Activated CD4-positive, alpha-beta T cell treated with anti-CD3 and anti-CD28 coated beads for 36 hours (primary cell): ENCODE measurements at places on chromosomes 6 and 20. TPM values are rescaled to one million over a fixed set of nuclear protein-coding genes. Genes with fewer than 3 reads are reported as not detected.

DNA sequence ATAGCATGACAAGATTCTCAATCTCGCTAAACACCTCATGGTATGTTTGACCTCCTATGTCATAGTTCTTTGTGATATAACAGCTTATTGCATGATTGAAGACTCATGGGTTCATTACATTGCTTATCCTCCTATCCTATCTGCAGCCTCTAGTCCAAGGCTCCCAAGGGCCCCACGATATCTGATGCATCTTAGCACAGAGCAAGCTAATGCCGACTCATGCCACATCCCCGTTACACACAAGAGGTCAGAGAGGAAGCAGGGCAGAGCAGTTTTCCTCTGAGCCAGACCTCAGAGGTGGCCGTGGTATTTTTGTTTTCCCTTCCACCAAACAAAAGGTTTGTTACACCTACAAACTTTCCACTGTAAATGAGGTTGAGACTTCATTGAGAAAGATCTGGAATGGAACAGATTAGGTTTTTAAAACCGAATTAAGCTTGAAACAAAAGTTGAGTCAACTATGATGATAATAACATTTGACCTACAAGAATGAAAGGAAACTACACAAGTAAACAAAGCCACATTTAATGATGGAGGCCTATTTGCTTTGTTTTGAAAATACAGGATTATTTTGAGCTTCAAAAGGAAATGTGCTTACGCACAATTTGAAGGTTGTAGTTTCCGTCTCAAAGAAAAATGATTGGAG lies 133.9 kb upstream of the MYLIP start:
- peaks cover 8% of the 10 kb centered on the region for H3K4me1 ChIP-seq
- H3K36me3 ChIP-seq = no peaks in the 10 kb centered on the region
- H3K4me3 ChIP-seq = no peak overlapping the region

- DNase-seq = no peak
- H3K27me3 ChIP-seq = no peaks in the 10 kb centered on the region
- peaks cover 31% of the 10 kb centered on the region for H3K36me3 ChIP-seq
- no peak overlapping the region for H3K4me3 ChIP-seq
- H3K4me1 ChIP-seq = peaks cover 6% of the 10 kb centered on the region
- no peak overlapping the region for H3K27ac ChIP-seq
These were observed 32.0 kb upstream of the KATNA1 start for GRCh38 chr6:149680503-149680902.

DNA sequence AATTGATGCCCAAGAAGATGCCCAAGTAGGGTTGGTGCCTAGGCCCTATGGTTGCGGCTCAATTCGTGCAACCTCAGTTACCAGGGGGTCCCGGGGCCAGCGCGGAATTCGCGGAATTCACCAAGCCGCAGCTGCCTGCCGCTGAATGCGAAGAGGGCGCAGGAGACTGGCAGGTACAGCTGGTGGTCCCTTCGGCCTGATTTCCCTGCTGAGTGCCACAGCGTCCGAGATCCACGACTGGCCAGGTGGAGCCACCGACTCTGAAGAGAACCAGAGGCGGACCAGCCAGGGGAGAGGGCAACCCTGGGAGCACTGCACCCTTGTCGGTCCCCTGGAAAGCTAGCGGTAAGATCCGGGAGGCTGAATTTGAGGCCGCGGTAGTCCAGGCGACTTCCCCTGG lies 6.8 kb upstream of the TFAP2D start:
- no peaks in the 10 kb centered on the region for H3K4me1 ChIP-seq
- no peak overlapping the region for H3K4me3 ChIP-seq
- no peaks in the 10 kb centered on the region for H3K36me3 ChIP-seq
- no peak overlapping the region for H3K27ac ChIP-seq
- no peak for DNase-seq

GRCh38 chr6:36297051-36297450 lies 27.2 kb downstream of the PNPLA1 start:
- peaks cover 3% of the 10 kb centered on the region for H3K27me3 ChIP-seq
- DNase-seq = no peak
- H3K36me3 ChIP-seq = no peaks in the 10 kb centered on the region
- H3K4me1 ChIP-seq = no peaks in the 10 kb centered on the region

- no peaks in the 10 kb centered on the region for H3K4me1 ChIP-seq
- no peak for DNase-seq
- H3K4me3 ChIP-seq = no peak overlapping the region
- no peaks in the 10 kb centered on the region for H3K36me3 ChIP-seq
- H3K27ac ChIP-seq = no peak overlapping the region
These were observed 16.6 kb downstream of the SMOC2 start for GRCh38 chr6:168457653-168457934.

- no peaks in the 10 kb centered on the region for H3K36me3 ChIP-seq
- H3K27ac ChIP-seq = no peak overlapping the region
- no peak for DNase-seq
These were observed 375.1 kb downstream of the HACE1 start for GRCh38 chr6:104484626-104485025.

DNA sequence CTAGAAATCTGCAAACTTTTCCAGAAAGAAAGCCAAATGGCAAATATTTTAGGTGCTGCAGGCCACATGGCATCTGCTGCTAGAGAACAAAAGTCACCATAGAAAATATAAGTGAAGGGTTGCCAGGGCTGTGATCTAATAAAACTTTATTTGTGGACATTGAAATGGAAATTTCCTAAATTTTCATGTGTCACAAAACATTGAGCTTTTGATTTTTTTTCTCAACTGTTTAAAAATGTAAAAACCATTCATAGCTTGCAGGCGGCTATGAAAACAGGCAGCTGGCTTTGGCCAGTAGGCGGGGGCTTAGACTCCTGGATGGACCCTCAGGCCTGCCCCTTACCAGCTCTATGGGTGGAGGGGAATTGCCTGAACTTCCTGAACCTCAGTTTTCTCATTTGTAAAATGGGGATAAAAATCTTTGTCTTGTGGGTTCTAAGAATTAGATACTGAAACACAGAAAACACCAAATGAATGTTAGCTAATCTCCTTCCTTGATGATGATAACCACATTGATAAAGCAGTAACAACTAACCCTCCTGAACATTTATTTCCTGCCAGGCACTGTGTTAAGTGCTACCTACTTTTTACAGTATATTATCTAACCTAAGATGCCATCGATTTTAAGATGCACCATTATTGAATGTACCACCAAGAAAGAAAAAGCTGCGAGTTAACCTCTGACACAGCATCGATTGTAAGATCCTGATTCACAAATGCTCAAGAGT lies 85.5 kb downstream of the SLC22A23 start:
- no peaks in the 10 kb centered on the region for H3K36me3 ChIP-seq
- DNase-seq = no peak
- H3K4me3 ChIP-seq = no peak overlapping the region

- no peaks in the 10 kb centered on the region for H3K36me3 ChIP-seq
- peaks cover 6% of the 10 kb centered on the region for H3K27me3 ChIP-seq
- no peak overlapping the region for H3K27ac ChIP-seq
- no peak for DNase-seq
These were observed 37.2 kb downstream of the SNAP25 start for GRCh38 chr20:10255846-10256245.

DNA sequence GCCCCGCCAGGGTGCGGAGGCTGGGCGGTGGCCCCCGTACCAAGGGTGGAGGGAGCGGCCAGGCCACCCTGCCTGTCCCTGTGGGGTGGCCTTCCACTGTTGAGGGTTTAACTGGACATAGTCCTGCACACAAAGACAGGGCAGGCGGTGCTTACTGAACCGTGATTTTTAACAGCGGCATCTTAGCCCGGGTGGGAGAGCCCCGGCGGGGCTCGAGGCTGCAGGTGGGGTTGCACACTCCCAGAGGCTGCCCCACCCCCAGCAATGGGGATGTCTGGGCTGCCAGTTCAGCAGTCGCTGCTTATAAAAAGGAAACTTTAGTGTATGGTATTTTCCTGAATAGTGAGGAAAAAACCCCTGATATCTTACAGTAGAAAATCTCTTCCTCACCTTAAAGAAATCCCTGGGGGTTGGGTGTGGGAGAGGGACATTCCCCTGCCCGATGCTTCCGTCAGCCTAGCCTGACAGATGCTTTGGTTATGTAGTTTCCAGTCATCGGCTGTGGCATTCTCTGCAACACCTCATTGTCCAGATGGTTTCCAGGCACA lies 79.4 kb downstream of the IRF4 start:
- no peaks in the 10 kb centered on the region for H3K36me3 ChIP-seq
- peaks cover 6% of the 10 kb centered on the region for H3K27me3 ChIP-seq
- peaks cover 67% of the 10 kb centered on the region for H3K4me1 ChIP-seq
- no peak for DNase-seq

The DEFB132 gene
- total RNA-seq = not detected
